EL (cell line): ENCODE measurements at places on chromosomes 7 and 10.
A peak's percentile ranks its signal among the peaks of the same experiment; 100 is the strongest.

- DNase-seq = peak; percentile 37
Observed at GRCh38 chr10:30645340-30645827, 15.8 kb upstream of the LYZL2 start.

- DNase-seq = no peak
Observed at GRCh38 chr10:130935897-130936550, 375.5 kb downstream of the TCERG1L start.

DNA sequence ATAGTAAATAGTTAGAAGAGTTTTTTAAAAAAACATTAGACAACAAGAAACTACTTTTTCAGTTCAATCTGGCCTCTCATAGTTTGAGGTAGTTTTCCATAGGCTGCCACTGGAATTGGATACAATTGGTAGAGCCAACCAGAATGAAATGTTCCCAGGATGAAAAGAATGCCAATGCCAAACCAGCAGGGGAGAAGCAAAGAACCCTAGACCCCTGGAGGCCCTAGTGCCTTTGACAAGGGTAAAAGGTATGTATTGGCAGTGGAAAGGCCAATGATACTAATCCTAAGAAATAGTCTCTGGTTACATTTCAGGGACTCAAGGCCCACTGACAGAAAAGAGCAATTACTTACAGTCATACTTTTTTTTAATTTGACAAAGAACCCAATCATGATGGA is 77.4 kb upstream of the SEM1 start:
- no peak for DNase-seq

DNA sequence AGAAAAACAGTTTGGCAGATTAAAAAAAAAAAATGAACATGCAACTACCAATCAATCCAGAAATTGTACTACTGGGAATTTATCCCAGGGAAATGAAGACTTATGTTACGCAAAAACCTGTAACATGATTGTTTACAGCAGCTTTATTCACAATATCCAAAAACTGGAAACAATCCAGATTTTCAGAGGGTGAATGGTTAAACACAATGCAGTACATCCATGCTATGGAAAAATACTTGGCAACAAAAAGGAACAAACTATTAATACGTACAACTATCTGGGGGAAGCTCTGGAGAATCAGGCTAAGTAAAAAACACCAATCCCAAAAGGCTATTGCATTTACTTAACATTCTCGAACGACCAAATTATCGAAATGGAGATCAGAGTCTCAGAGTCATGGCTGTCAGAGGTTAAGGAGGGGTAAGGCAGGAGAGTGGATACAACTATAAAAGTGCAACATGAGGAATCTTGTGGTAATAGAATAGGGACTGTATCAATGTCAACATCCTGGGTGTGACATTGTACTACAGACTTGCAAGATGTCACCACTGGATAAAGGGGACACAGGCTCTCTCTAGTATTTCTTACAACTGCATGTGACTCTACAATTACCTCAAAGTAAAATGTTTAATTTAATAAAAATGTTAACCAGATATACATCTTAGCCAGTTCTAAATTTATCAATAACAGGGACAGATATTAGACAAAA is 21.5 kb upstream of the RUFY2 start:
- DNase-seq = no peak

- no peak for DNase-seq
Observed at GRCh38 chr10:105973360-105973759, 1191.1 kb downstream of the SORCS1 start.

DNA sequence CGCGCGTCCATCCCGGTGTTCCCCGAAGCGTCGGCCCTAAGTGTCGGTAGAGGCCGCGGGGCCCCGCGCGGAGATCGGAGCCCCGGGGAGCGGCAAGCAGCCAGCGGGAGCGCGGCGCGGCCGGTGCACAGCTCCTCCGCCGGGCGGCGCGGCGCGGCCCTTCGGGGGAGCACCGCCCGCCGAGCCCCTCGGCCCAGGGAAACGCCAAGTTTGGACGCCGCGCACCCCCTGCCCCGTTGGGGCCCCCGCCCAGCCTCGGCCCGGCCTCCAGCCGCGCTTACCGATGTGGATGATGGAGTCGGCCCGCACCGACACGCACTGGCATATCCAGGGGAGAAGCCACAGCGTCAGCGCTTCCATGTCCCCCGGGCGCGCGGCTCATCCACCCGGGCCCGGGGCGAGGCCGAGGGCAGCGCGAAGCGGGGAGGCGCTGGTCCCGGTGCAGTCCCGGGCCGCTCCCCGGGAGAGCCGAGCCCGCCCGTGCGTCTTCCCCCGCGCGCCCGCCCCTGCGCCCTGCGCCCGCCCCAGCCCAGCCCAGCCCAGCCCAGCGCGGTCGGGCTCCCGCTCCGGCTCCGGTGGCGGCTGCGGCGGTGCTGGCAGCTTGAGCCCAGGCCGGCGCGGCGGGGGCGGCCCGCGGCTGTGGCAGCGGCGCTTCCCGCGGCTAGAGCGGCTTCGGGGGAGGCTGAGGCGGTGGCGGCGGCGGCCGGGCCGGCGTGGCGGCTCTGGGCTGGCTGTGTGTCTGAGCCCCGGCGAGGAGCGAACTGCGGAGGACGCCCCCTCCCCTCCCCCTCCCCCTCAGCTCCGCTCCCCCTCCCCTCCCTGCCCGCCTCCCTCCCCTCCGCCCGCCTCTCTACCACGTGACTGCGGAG is at the start of gene GRID1:
GRID1 (minus strand) TSS at position 763 of the 869 bp plus-strand sequence.
- DNase-seq = no peak
